KG1 (cell line): ENCODE measurements at places on chromosomes 3 and 15.

DNA sequence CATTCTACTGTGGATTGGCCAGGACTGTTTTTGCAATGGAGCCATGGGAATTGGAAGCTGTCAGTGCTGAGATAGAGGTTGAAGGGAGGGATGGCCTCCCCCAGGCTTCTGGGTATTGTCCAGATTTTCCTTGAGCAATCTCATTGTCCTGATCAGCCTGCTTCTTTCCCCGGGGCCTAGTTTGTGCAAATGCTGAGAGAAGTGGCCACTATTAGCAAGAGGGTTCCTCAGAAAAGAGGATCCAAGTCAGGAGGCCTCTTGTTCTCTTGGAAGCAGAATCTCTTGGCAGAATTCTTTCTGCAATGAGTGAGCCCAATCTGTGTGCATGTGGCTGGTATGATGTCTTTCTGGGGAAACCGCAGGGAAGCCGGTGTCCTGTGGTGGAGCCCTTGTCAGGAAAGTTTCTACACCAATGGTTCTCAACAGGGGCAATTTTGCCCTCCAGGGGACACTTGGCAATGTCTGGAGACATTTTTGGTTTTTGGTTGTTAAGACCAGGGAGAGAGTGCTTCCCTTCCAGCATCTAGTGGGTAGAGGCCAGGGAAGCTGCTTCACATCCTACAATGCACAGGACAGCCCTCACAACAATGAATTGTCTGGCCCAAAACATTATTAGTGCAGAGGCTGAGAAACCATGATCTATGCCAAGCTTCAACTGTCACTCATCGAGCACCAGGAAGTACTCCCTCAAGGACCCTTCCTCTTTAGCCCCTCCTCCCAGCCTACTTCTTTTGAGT is 2.0 kb downstream of the LIPC start:
- DNase-seq, result no peak

GRCh38 chr3:114556657-114557213 is 262.9 kb downstream of the TIGIT start:
- DNase-seq, result no peak

DNA sequence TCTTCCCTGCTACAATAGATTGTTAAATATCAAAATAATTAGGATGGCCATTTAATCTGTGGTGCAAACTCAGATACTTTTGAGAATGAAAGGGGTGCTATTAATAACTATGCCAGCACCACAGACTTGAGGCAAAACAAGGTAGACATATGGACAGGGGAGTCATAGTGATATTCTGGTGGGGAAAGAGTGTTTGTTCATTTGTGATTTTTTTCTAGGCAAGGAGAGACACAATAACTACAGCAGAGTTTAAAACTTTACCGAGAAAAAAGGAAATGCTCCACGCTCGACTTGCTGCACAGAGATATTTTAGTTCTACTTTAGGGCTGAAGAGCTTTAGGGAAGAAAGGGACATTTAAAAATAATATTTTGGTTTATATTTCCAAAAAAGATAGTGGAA is 611.2 kb upstream of the GRM7 start:
- no peak for DNase-seq

- DNase-seq, result no peak
Measured at GRCh38 chr3:176739159-176739558, 458.1 kb downstream of the TBL1XR1 start.

DNA sequence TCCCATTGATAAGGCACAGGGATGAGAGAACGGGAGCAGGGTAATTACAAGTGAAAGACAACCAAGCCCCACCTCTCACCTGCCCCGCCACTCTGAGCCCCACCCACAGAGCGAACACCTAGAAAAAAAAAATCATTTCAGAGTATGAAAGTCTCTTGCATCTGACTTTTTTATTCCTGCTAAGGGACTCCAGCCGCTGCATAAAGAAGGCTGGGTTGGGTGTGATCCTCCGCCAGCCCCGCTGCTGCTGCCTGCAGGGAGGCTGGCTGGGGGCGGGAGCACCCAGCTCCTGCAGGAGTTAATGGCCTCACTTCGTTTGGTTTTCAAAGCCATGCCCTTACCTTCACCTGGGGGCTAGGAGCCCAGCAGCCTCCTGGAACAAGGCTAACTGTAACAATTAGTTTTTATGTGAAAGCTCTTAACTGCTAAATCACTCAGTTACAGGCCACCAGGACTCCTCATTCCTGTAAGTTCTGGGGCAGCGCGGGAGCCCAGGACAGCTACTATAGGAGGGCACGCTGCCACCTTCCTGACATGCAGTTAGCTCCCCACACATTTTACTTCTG is 78.0 kb upstream of the SNRPA1 start:
- DNase-seq, result no peak
